ENCODE measurements at places on chromosomes 5 and 9.

- DNase-seq, result no peak
Measured at GRCh38 chr5:120564013-120564412, 99.9 kb downstream of the PRR16 start.

GRCh38 chr9:90044710-90045151 lies 439.9 kb downstream of the GADD45G start:
- no peak for DNase-seq

DNA sequence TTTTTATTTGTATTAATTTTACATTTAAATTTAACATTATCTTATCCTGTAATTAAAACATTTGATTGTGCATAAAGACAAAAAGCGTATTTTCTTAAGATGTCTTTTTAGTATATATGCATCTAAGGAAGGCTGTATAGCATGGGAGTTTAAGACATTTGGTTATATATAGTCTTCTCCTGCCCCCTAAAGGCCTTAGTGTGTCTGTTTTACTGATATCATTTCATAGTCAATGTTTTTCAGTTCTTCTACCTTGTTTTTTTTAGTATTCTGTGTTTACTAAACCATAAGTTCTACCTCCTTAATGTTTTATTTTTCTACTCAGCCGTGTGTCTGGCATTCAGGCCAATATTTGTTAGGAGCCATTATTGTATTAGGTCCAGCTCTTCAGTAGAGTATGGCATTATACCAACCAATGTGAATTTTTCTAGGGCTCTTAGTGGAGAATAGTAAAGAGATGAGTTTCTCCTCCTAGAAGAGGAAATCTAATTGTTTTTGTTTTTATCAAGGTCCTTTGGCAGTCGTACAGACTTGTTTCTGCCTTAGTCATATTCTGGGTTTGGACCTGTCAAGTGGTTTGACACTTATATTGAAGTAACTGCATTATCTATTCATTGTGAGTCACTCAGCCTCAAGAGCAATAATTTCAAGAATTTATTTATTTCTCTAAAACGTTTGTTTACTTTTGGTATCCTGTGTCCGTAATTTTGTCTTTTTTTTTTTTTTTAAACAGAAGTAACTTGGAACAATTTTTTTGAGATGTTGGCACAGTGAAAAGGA lies 74.8 kb downstream of the SLF1 start:
- peak; percentile 92 for DNase-seq

DNA sequence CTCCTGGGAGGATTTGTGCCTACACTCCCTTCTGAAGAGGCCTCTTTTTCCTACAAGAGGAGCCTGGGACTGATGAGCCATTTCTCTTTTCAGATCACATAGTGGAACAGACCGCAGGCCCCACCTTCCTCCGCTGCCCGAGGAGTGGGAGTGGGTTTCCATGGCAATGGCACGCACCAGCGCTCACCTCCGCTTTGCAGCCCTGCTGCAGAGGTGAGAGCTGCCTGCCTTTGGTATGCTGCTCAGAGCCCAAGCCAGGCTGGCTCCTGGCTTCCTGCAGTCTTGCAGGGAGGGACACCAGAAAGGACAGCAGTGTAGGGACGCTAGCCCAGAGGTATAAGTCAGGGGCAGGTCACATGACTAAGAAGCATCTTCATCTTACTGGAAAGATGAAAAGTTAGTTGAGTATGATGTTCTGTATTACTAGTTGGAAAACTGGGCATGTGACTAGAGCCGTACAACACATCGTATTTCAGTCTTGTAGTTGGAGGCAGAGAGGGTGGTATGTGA lies 12.4 kb downstream of the PTTG1 start:
- DNase-seq, result peak; percentile 63

DNA sequence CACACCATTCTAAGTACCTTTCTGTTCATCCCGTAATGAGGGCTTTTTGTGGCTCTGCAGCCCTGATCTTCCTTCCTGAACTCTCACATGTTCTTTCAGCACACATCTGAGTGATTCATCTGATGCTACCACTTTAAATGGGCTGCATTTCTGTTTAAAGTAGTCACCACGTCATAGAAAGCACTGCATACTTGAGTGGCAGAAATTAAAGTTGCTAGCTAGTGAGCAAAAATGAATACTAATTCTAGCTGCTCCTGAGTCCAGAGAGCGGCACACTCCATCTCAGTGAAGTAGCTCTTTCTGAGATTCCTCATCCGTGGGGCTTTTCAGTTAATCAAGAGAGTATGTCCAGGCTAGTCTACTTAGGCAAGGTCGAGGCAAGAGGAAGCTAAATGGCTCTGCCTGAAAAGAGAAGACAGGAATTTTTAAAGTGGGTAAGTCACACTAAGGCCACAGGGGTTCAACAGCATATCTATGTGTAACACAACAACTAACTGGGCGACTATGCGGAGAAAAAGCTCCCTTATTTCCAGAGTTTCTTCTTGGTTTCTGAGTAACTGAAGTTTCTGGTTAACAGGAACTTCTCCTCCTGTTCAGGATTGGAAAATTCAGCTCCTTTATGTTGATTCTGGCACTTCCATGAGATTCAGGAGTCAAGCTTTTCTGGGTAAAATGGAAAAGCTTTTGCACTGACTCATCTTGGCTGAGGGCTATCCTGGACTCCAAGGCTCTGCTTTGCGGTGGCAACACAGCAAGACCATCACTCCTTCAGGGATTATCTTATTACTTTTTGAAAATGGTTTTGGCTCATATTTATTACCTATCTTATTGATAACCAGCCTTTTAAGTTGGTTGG lies 109.5 kb downstream of the TAF11L14 start:
- peak; percentile 69 for DNase-seq

GRCh38 chr5:179243333-179243732 lies 101.9 kb downstream of the ADAMTS2 start:
- no peak for DNase-seq

DNA sequence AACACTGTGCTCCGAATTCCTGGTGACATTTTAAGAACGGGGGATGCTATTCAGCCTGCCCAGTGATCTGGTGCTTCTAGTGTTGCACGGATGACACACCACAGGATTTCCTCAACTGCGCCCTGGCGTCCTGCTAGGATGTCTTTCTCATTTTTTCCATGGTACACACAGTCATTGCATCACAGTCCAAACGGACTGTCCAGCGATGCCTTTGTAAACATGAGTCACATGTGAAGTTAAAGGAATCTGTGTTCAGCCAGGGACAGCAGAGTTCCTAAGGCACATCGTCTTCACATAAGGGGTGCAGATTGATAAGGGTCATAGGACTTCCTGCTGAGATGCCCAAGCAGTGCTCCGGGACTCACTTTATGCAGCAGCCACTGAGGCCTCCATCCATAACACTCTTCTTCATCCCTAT lies 9.3 kb upstream of the PTPN3 start:
- DNase-seq, result no peak

GRCh38 chr5:125981016-125981415 lies 442.2 kb upstream of the GRAMD2B start:
- DNase-seq, result no peak

- DNase-seq, result no peak
Measured at GRCh38 chr9:70218767-70219166, 40.0 kb upstream of the SMC5 start.

DNA sequence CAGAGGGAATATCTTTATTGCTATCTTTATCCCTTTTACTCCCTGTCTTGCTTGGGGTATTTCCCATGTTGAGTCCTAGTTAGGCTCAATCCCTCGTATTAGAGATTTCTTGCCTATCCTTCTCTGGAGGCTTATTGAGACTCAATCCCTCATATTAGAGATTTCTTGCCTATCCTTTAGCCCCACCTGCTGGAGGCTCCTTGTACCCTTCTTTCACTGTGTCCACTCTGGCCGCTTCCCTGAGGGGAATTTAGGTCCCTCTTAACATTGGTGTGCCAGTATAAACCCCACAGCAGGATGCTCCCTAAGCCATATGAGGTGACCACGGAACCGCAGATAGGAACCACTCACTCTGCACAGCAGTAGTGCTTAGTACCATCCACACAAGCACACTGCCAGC lies 110.7 kb upstream of the MAMDC2 start:
- DNase-seq, result no peak

GRCh38 chr5:128844354-128844923 lies 120.8 kb upstream of the SLC27A6 start:
- DNase-seq, result no peak

- DNase-seq, result peak; percentile 13
Measured at GRCh38 chr5:102753889-102754766, 977 bp upstream of the PAM start.

DNA sequence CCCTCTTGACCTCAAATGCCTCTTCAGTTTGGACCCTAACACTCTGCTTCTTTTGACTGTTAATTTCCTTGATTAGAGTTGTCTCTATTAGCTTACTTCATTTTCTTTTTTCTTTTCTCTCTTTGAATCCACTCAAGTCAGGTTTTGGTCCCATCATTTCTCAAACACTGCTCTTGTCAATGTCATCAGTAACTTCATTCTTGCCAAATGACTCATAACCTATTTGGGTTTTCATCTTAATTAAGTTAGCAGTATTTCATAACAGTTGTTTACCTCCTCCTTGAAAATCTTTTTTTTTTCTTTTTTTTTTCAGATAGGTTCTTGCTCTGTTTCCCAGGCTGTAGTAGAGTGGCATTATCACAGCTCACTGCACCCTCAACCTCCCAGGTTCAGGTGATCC lies 119.6 kb downstream of the PARP8 start:
- DNase-seq, result no peak

DNA sequence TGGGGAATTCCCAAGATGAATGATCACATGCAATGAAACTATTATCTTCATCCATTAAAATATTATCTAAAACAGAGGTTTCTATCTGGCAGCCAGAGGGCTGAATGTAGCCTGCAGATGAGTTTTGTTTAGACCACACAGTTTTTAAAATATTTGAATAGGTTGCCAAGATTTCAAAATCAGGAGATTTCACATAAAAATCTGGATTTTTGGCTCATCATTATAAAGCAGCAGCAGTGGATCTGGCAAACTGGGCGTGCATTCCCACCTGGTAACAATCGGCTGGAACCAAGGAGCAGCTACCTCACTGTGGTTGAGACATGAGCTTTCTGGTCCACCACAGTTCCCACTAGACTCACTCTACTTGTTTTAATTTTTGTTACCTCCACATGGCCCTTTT lies 155.1 kb downstream of the BNC2 start:
- DNase-seq, result no peak

DNA sequence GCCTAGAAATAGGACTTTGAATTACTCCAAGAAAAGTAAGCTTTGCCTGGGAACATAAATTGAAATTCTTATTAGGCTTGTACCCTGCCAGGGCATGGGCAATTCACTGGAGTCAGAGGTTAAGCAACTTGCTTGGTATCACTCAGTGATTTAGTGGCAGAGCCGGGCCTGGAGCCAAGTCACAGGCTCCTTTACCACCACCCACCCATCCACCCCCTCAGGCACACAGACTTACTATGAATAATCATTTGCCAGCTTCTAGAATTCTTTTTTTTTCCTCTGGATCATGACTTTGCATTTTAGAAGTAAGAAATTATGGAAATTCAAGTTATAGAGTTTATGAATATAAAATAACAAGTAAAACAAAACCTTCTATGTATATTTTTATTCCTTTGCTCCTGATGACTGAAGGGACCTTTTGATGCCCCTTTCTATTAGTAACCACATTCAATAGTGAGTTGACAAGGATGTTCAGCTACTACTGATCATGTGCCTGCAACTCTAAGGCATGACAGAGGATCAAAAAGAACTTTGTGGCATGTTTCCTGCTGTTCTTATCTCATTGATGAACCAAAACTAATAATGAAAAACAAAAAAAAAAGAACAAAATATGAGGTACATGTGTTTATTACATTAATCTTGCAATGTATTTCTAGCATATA lies 614.7 kb downstream of the TLR4 start:
- DNase-seq, result no peak

- DNase-seq, result no peak
Measured at GRCh38 chr9:130983970-130984369, 25.0 kb upstream of the LAMC3 start.

- DNase-seq, result no peak
Measured at GRCh38 chr5:139575751-139576150, 14.6 kb downstream of the UBE2D2 start.

- no peak for DNase-seq
Measured at GRCh38 chr5:149215478-149216090, 56.1 kb upstream of the AFAP1L1 start.

DNA sequence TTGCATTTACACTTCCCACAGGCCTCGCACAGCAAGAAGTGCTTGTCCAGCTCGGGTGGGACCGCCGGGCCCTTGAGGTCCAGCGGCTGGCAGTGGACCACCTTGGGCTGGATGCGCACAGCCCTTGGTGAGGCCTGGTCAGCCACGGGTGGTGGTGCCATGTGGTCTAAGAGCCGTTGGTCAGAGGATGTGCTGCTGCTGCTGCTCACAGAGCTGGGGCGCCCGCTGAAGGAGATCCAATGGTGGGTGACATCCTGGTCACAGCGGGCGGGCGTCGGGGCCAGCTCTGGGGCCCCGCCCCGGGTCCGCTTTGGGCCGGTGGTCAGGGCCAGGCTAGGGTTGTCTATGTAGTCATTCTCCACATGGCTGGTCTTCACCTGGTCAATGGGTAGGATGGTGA lies 10.2 kb downstream of the SPRY4 start:
- no peak for DNase-seq

- DNase-seq, result no peak
Measured at GRCh38 chr9:9913276-9913832, 699.4 kb downstream of the PTPRD start.
